ENCODE measurements at places on chromosomes 12 and 14.

GRCh38 chr14:93153121-93153520 lies 31.6 kb downstream of the MOAP1 start:
- peak; percentile 22 for DNase-seq

- no peak for DNase-seq
These were observed 923.0 kb upstream of the TMEM132C start for GRCh38 chr12:127343940-127344339.

- no peak for DNase-seq
These were observed 56.4 kb upstream of the RNU6-8 start for GRCh38 chr14:32259368-32260013.

DNA sequence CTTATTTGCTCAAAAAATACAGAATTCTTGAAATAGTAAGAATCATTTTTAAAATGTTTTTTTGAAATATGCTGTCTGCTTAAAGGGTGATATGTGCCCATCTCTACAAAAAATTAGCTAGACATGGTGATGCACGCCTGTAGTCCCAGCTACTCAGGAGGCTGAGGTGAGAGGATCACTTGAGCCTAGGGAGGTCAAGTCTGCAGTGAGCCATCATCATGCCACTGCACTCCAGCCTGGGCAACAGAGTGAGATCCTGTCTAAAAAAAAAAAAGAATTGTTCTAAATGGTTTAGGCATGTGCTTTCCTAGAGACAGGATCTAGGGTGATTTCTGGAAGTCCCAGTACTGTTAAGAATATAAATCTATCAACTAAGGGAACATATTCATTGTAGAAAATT lies 75.6 kb upstream of the HECTD1 start:
- DNase-seq: no peak

DNA sequence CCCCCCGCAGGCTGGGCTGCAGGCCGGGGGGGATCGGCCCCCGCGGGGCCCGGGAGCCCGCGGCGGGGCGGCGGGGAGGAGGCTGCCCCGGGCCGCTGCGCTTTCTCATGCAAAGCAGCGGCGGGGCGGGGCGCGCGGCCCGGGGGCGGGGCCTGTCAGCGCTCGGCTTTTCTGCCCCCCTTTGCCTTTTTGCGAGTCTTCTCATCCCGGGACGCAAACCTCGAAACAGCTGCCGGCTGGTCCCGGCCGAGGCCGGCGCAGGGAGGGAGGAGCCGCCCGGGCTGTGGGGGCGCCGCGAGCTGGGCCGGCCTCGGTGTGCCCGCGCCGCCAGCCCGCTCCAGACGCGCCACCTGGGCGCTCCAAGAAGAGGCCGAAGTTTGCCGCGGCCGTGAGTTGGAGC lies at the start of gene FZD10:
Gene FZD10 (plus strand): TSS at position 198 of the 400 bp plus-strand sequence. CDS start 479 bp downstream, outside the sequence.
- no peak for DNase-seq

DNA sequence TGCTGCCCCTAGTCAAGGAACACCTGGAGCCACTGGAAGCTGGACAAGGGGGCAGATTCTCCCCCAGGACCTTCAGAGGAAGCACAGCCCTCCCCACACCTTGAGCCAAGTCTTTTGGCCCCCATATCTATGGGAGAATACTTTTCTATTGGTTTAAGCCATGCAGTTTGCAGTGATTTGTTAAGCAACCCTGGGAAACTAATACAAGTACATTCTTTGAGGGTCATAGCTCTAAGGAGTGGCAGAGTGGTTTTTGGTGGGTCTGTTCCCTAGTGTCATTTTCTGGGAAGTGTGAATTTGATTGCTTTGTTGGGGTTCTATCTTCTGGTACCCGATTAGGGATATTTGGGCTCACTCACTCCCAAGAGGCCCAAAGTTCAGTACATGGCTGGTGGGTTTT lies 50.8 kb upstream of the PTCSC3 start:
- no peak for DNase-seq

DNA sequence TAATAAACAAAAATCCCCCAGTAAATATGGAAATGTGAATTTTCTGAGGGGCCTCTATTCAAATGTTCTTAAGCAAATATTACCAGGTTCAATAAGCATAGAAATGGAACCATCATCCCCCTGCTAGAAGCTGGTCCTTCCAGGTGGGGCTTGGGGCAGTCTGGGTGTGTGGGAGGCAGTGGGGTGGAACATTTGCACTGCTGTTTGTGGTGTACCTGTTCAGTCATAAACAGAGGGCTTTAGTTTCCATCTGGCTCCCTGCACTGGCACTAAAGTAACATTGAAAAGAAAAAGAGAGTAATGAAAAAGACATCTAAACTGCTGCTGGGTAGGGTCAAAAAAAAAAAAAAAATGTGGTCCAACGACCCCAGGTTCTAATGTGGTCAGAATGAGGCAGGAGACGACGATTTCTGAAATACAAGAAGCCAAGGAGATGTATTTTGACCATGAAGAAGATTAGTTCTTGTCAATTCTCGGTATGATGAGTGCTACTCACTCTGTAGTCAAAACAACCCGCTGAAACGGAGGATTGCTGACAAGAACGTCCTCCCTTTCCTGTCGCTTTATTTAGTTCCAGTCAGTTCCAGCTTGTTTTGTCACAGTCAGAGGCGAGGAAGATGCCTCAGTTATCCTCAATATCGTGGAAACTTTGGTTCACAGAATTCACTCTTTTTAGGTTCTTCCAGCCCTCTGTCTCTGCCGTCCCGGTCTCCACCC lies 44.2 kb upstream of the MANSC4 start:
- no peak for DNase-seq

DNA sequence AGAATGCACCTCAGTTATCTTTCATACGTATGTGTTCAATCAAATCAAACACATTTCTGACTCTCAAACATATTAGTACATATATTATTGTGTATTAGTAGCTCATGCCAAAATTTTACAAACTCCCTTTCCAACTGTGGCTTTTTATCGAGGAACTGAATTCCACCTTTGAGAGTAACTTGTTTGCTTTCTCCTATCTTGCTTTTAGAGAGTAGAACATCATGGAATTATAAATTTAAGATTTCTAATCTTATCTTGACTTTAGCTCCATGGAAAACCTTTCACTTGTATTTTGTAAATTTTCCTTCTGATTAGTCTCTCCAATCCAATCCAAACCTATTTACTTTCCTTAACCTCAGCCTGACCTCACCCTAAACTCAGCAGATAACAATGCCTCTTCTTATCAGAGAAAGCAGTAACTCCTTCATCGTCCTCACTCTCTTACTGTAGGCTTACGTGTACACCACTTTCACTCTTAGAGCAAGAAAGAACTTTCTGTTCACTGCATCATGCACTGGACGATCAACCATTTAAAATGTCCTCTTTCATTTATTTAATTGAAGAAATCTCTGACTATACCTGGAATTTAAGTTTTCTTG lies 164.5 kb downstream of the TMTC3 start:
- DNase-seq: no peak

DNA sequence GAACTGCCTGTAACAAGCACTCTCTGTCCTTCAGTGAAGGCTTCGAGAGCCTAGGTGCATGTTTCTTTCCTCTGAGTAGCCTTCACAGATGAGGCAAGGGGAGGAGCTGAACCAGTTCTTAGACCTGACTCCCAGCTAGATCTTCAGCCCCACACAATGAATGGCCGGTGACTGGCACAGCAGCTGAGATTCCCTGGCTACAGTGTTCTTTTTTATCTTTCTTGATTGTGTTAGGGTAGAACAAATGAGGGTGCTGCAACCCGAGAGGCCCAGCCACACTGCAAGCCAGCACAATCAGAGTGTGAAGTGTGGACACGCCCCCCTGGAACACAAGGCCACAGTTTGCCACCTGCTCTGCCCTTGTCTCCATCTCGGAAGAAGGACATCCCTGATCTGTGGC lies 19.1 kb upstream of the COL2A1 start:
- no peak for DNase-seq

DNA sequence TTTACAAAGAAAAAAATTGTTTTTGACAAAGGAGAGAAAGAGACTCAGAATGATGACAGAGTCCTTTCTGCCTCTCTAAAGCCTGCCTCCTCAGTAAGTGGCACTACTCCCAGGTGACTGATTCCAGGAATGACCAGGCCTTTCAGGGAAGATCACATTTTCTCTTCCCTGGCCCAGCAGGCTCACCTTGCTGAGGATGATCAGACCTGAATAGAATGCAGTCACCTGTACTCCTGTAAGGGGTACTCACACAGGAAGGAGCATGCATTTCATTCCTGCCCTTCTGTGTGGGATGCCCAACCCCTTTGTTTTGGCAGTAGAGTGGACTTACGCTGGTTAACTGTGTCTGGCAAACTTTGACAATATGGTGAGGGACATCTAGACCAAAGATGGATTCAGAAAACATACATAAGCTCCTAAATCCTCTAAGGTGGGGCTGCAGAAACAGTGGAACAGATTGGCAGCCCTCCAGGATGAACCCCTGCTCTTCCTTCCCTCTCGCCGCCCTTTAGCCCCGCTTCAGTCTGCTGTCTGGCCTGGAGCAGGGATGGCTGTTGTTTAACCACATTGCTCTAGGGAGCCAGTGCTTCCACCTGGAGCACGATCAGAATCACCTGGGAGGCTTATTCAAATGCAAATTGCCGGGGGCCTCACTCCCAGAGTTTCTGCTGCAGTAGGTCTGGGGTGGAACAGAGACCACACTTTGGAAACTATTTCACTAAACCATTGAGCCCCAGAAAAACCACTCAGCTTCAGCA lies 29.8 kb downstream of the ERG28 start:
- no peak for DNase-seq

GRCh38 chr12:49089821-49090773 lies 4.5 kb downstream of the DHH start:
- DNase-seq: no peak

DNA sequence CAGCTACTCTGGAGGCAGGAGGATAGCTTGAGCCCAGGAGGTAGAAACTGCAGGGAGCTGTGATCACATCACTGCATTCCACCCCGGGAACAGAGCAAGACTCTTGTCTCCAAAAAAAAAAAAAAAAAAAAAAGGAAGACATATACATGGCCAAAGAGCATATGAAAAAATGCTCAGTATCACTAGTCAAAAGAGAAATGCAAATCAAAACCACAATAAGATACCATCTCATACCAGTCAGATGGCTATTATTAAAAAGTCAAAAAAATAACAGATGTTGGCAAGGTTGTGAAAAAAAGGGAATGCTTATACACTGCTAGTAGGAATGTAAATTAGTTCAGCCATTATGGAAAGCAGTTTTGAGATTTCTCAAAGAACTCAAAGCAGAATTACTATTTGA lies 174.8 kb upstream of the ATF7IP start:
- no peak for DNase-seq

DNA sequence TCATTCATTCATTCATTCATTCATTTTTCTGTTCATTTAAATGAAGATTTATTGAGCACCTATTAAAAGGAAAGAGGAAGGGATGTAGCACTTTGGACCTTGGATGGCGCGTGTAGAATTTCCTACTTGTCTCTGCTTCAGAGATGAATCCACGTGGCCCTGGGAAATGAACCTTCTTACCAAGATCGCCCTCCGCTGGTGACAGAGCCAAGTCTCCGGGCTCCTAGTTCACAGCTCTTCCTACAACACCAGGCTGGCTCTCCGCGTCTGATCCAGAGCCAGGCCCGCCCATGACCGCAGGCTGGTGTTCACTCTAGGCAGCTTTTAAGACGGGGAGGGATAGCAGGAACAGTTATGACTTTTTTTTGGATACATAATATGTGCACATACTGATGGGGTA lies 70.9 kb upstream of the PIWIL1 start:
- DNase-seq: no peak

GRCh38 chr12:85820101-85820500 lies 16.1 kb downstream of the RASSF9 start:
- no peak for DNase-seq

DNA sequence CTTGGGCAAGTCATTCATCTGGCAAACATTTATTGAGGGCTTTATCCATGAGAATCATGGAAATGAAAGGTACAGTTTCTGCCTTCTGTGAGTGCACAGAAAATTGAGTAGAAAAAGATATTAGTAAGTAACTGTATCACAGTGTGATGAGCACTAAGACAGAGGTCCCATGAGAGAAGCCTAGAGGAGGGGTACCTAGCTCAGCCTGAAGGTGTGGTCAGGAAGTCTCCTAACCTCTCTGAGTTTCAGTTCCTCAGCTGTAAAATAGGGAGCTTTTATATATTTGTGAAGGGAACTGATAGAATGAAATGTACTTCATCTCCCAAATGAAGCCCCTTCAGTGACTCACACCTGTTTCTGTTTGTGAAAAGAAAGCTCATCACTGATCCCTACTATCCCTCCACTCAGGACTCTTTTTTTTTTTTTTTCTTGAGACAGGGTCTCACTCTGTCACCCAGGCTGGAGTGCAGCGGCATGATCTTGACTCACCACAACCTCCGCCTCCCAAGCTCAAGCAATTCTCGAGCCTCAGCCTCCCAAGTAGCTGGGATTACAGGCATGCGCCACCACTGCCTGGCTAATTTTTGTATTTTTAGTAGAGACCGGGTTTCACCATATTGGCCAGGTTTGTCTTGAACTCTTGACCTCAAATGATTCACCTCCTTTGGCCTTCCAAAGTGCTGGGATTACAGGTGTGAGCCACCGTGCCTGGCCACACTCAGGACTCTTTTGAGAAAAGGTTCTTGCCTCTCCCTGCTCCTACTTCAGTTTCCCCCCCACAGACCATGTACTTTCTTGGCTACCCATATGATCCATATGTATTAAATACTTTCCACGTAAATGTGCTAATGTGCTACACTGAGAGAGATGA lies 93.7 kb upstream of the FUT8 start:
- DNase-seq: no peak

- DNase-seq: no peak
These were observed 3.8 kb downstream of the PSMB5 start for GRCh38 chr14:23030936-23031335.

- peak; percentile 91 for DNase-seq
These were observed 28.9 kb downstream of the ANO6 start for GRCh38 chr12:45244561-45245343.

- no peak for DNase-seq
These were observed 1.8 kb downstream of the TM7SF3 start for GRCh38 chr12:27012239-27012981.

GRCh38 chr12:2844786-2845185 lies 10.0 kb upstream of the NRIP2 start:
- DNase-seq: no peak

GRCh38 chr12:120175062-120175461 lies 19.5 kb downstream of the GCN1 start:
- DNase-seq: no peak

DNA sequence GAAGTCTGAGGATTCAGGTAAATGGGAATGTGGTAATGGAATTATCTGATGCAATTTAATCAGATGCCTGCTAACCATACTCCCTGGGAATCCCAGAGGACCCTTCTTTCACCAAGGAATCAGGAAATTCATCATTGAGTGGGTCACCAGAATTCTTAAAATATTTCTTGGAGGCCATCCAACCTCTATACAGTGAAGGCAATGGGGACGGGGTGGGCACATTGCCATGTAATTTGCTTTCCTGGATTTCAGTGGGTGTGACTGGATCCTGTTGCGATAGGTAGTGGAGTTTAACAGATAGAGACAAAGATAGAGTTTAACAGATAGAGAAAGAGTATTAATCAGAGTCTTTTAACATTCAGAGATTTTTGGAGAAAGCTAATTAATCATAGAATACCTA lies 394.4 kb downstream of the DAD1 start:
- no peak for DNase-seq

- no peak for DNase-seq
These were observed 20.1 kb downstream of the CGRRF1 start for GRCh38 chr14:54529811-54530210.

All from inflammatory macrophage treated with lipopolysaccharide for 1 hour (primary cell).